ENCODE measurements at places on chromosomes 4 and X.

DNA sequence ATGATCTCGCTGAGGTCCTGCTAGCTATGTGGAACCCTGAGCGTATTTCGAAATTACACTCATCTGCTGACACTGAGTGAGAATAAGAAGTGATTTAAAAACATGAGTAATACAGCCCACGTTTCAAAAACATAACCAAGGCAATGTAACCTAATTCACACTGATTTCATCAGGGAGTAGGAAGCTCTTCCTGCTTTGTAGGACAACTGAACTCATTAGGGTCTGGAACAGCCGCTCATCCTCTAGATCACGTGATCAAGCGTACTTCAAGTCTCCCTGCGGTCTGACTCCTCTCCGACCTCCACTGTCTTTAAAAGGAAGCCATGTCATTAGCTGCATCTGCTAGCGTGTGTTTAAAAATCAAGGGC is 138.0 kb downstream of the NSUN7 start:
- no peak for DNase-seq

DNA sequence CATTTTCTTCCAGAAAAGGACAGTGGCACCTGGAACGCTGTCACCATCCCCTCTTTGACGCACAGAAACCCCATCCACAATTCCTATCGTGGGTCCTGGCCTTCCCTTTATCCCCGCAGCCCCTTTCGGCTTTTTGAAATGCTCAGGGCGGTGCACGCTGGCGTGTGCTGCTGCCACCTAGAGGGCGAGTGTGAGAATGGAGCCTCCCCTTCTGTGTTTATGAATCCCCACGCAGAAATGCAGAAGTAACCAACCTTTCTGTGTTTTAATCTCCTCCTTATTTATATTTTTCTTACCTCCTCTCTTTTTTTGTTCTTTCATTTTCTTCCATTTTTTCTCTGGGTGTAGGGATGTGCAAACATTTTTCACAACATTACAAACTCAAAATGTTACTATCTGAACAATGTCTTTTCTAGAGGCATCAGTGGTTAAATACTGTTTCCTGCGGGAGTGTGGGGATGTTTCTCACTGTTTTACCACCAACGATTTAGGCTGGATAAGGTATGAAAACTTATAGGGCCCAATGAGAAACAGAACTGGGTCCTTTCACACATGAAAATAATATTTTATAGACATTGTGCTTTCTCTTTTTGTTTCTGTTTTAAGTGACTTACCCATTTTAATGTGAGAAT is 50.0 kb downstream of the TMA16 start:
- DNase-seq = peak; percentile 41

- DNase-seq = no peak
These were observed at the start of gene TRIM2 for GRCh38 chr4:153204247-153204671. TSS of gene TRIM2 (plus strand) at chr4:153204443. CDS start at chr4:153204531, 88 bp downstream.

GRCh38 chr4:121707344-121707743 is 10.6 kb upstream of the ANXA5 start:
- DNase-seq = no peak

- no peak for DNase-seq
These were observed 80.7 kb upstream of the IGFBP7 start for GRCh38 chr4:57190601-57191481.

Data from right renal pelvis (tissue), 4 donors.